Activated CD4-positive, alpha-beta T cell treated with anti-CD3 and anti-CD28 coated beads, Interleukin-2, amount 10 ng/mL, durations not matched to agents 7 days and 5 days (primary cell): ENCODE measurements at places on chromosomes 1 and 21. TPM values are rescaled to one million over a fixed set of nuclear protein-coding genes. Genes with fewer than 3 reads are reported as not detected.
A peak's percentile ranks its signal among the peaks of the same experiment; 100 is the strongest.

DNA sequence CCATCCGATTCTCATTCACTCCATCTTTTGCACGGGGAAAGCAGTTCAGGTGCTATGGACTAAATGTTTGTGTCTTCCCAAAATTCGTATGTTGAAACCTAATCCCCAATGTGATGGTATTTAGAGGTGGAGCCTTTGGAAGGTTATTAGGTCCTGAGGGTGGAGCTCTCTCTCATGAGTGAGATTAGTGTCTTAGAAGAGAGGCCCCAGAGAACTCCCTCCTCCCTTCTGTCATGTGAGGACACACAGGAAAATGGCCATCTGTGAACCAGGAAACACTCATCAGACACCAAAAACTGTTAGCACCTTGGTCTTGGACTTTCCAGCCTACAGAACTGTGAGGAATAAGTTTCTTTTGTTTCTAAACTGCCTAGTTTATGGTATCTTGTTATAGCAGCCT is 15.8 kb upstream of the CCDC190 start:
- DNase-seq, result no peak

GRCh38 chr1:46747683-46748288 is 28.9 kb upstream of the EFCAB14 start:
- no peak for DNase-seq

GRCh38 chr1:233394860-233395717 is 67.6 kb downstream of the MAP3K21 start:
- DNase-seq, result peak; percentile 50

- no peak for DNase-seq
Measured at GRCh38 chr1:66648901-66649595, 103.2 kb upstream of the DYNLT5 start.

- no peak for DNase-seq
Measured at GRCh38 chr1:186420311-186420710, 40.6 kb downstream of the PDC start.

DNA sequence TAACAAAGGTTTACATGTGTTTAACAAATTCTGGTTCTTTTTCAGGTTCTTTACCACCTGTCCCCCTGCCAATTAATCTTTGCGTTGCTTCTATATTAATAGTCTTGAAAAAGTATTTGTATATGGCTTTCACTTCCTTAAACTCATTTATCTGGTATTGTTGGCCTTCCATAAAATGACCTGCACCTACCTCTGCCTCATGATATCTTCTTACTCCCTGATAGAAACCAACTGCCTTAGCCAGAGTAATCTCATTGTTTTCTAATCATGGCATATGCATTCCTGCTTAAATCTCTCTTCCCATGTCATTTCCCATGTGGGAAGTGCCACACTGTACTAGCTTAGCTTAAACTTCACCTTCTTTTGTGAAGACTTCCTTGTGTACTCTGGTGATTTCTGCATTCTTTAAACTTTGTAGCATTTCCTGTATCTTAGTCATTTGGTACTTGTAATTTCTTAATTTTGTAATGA is 8.7 kb downstream of the SMG7 start:
- no peak for DNase-seq

- no peak for DNase-seq
Measured at GRCh38 chr1:172270605-172271004, 149.9 kb upstream of the C1orf105 start.

The TIPRL gene
- 50.3 TPM for total RNA-seq
